Stimulated activated CD8-positive, alpha-beta memory T cell treated with anti-CD3 and anti-CD28 coated beads, Interleukin-4, amount 100 ng/mL, for 48 hours (primary cell): ENCODE measurements at places on chromosomes 6 and 20.

GRCh38 chr6:96608074-96608473 lies 45.1 kb downstream of the FHL5 start:
- DNase-seq = no peak

DNA sequence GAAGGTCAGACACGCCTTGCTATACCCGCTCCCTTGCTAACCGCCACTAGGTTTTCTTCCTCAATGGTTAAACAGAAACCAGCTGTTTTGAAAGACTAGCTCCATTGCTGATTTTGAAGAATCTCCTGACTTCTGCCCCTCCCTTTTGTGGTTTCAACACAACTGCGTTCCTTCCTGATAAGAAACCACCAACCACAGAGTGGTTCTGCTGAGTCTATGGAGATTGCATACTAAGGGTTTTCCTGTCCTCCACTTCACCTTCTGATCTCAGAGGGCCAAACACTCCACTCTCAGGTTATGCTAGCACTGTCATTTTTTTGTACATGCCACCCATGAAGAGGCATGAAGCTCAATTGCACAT lies 207.9 kb downstream of the MYLK4 start:
- peak; percentile 39 for DNase-seq

DNA sequence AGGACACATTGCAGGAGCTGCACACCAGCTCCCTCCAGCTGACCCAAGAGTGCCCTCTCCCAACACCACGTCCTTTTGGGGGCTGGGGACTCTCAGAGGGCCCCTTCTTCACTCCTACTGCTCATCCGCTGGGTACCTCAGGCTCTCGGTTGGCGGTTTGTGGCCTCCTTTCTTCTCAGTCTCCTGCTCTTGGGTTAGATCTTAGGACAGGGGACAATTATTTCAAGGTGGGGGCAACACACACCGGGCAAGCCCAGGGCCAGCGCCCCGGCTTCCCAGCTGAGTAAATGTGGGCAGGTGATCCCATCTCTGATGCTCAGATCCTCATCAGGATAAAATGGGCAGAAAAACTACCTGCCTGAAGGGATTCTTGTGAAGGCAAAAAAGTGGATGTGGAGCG lies 1.1 kb downstream of the TCF15 start:
- no peak for DNase-seq

DNA sequence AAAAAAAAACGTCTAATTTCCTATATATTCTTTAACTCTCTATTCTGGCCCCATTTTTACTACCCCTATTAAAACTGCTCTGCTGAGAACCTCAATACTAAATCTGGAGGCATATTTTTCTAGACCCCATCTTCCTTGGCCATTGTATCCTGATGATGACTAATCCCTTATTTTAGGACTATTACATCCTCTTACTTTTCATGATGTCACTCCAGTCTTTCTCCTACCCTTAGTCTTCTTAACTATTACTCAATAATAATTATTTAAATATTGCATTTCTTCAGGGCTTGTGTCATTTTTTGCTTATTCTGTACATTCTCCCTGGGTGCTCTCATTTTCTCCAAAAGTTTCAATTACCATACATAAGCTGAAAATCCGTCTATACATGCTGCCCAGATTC lies 6.4 kb downstream of the FBXO30 start:
- DNase-seq = no peak

DNA sequence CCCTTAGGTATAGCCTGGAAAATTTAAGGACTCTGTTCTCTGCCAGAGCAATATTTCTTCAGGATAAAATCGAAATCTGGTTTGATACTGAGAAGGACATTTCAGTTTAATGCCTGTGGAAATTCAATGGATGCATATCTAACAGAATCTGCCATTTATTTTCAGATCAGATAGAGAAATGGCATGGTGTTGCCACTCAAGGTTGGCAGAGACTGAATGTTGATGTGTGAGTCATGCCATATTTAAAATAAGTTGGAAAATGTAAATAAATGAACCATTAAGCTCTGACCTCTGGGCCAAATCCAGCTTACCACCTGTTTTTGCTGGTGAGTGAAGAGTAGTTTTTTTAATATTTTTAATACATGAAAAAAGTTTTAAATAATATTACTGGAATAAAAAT lies 594.6 kb downstream of the DOK5 start:
- no peak for DNase-seq

- no peak for DNase-seq
Observed at GRCh38 chr6:81476881-81477280, 275.6 kb downstream of the TENT5A start.

GRCh38 chr6:31479151-31479932 lies 18.6 kb upstream of the MICB start:
- DNase-seq = no peak

GRCh38 chr6:135870722-135871121 lies 19.2 kb downstream of the PDE7B start:
- no peak for DNase-seq

DNA sequence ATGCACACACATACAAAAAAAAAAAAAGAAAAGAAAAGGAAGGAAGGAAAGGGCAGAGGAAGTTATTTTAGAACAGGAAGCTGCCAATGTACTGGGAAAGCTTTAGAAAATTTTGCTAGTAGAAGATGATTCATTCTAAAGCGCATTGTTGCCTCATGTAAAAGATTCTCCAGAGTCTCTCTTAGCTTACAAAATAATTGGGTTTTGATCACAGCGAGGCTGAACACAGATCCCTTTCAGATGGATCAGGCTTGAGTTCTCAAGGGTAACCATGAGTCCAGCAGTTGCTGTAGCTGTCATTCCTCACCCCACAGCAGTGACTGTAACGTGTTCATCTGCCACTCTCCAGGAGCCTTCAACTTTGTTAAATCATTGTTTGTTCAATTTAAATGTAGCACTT lies 81.9 kb downstream of the PHACTR2 start:
- no peak for DNase-seq

- DNase-seq = no peak
Observed at GRCh38 chr6:33446356-33446755, 8.0 kb upstream of the ZBTB9 start.

- no peak for DNase-seq
Observed at GRCh38 chr20:33475381-33476152, 14.3 kb upstream of the CBFA2T2 start.

GRCh38 chr6:148342350-148343046 lies at the start of gene SASH1:
Gene SASH1 (plus strand): TSS chr6:148342838. CDS start chr6:148343068, 230 bp downstream.
- peak; percentile 32 for DNase-seq

- DNase-seq = no peak
Observed at GRCh38 chr6:147787417-147787816, 278.9 kb downstream of the SAMD5 start.

DNA sequence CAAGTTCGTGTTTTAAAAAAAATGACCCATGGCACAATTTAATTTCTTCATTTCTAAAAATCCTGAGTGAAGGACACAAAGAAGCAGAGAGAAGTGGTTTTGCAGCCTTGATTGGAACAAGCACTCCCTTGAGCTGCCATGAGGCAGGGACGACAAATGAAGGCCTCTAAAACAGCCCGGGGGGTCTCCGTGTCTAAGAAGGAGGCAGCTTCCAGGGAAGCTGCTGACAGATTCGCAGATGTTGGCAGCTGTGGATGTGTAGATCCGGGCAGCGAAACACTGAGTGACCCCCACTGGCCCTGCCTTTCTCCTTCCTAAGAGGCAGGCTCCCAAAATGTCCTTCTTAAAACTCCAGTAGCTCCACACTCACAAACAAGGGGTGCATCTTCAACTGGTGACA lies 9.6 kb upstream of the LBP start:
- no peak for DNase-seq
